ENCODE measurements at places on chromosomes 4 and X.

DNA sequence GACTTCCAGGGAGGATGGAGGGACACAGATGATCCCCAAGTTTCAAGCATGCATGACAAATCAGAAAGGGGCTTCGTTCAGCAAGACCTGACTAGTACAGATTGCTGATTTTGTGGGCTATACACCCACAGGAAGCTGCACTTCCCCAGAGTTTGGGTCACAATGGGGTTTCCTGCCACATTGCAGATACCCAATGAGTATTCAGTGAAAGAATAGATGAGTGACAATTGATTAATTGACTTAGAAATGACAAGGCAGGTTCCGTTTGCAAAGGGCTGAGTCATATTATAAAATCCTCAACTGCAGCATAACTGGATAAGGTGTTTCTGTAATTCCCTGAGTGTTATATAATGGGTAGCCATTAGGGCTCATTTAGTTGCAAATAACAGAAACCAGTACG lies 146.6 kb upstream of the TBL1X start:
- DNase-seq: no peak

DNA sequence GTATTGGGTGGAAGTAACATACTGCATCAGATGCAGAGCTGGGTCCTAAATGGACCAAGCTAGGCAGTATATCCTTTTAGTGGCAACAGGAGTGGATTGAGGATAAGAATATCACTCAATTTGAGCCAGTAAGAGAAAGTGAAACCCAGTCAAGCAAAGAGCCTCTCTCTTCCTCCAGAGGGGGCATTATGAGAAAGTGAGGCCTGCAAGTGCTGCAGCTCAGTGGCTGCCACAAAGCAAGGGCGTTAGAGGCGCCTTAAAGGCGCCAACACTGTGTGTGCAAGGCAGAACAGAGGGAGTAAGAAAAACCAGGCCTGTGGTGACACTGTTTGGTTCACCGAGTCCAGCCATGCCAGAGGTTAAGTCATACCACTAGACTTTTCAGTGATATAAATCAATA lies 17.5 kb downstream of the STX18 start:
- DNase-seq: no peak

GRCh38 chr4:30808276-30808675 lies 88.1 kb downstream of the PCDH7 start:
- no peak for DNase-seq

DNA sequence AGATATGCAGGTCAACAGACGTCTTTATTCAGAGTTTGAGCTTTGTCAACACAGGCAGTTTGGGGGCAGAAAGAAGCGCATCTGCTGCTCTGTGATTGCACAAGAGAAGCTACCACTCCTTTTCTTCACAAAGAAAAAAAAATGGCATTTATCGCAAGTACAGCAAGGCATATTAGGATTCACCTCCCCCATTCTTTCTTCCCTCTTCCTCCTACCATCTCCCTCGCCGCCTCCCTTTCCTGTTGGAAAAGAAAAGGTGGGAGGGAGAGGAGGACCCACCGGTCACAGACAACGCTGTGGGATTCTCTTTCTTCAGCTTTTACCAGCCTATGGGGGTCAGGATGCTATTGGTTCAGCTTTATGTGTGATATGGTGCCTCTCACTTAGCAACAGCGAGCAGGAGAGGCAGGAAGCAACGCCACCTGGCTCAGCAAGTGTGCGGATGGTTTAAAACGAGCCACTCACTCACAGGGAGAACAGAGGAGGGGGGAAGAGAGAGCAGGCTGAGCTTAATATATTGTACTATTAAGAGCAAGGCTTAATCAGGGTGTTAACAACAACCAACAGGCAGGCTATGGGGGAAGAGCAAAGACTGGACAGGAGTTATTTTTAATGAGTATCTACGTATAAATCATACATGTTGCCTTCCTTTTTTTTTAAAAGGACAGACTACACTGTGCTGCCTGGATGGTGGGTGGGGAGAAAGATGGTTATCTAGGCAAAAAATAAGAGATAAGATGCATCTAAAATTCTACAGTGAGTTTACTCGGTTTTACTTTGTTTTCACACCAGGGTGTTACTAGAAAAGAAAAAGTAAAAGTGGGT lies 104.7 kb downstream of the MAML3 start:
- peak; percentile 32 for DNase-seq

DNA sequence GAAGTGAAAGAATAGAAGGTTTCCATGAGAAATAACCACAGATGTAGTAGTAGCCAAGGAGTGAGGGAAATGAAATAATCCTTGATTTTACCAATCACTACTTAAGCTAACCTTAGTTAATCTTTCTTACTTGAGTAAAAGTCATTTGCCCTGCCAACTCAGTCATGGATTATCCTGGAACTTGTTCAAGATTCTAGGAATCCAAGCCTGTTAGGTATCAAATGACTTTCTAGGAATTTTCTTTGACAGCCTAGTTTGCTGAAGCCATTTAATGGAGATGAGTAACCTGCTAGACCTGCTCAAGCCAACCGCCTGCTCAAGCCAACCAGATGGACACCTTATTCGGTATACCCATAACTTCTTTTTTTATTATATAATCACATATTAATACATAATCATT lies 180.5 kb downstream of the KLHL13 start:
- DNase-seq: no peak
